Stimulated activated CD4-positive, alpha-beta T cell treated with anti-CD3 and anti-CD28 coated beads, Interleukin-4, amount 100 ng/mL, for 4 hours (primary cell): ENCODE measurements at places on chromosomes 1 and 21.

- no peak for DNase-seq
These were observed 151.4 kb downstream of the AMY1C start for GRCh38 chr1:103901072-103901471.

GRCh38 chr1:62269851-62270495, 49.3 kb downstream of the KANK4 start:
- no peak for DNase-seq

- DNase-seq = no peak
These were observed 19.7 kb downstream of the BTG2 start for GRCh38 chr1:203325026-203325417.

DNA sequence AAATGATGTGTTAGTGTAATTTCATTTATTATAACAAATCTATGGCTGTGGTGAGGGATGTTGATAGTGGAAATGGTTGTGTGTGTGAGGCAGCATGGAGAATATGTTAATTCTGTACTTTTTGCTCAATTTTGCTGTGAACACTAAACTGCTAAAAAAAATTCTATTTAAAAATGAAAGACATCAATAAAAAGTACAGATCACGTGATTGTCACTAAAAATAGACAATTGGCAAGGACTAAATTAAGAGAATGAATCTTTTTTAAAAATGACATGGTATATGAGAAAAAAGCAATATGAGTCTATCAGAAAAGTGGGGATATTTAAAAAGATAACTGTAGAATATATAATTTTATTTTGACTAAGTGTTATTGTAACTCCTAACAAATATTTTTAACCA, 15.7 kb upstream of the PIGK start:
- DNase-seq = no peak

GRCh38 chr1:55703726-55704363, 488.7 kb upstream of the USP24 start:
- no peak for DNase-seq

GRCh38 chr1:202056644-202057334, 46.4 kb downstream of the ELF3 start:
- DNase-seq = no peak

DNA sequence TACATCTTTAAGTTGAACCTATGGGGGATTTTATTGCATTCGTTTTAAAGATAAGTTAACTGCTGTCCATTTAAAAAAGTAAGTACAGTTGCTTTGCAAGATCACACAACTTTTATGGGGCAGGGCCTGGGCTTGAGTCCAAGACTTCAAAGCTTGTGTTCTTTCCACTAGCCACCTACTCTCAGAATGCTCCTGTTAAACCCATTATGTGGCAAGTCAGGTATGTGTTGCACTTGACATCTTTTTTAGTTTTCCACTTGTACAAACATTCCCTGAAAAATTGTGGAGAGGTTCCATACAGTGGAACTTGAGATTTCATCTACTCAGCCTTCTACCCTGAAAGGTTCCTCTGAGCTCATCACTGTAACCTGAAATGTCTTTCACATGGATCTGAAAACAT, 235.5 kb upstream of the SGIP1 start:
- DNase-seq = no peak

DNA sequence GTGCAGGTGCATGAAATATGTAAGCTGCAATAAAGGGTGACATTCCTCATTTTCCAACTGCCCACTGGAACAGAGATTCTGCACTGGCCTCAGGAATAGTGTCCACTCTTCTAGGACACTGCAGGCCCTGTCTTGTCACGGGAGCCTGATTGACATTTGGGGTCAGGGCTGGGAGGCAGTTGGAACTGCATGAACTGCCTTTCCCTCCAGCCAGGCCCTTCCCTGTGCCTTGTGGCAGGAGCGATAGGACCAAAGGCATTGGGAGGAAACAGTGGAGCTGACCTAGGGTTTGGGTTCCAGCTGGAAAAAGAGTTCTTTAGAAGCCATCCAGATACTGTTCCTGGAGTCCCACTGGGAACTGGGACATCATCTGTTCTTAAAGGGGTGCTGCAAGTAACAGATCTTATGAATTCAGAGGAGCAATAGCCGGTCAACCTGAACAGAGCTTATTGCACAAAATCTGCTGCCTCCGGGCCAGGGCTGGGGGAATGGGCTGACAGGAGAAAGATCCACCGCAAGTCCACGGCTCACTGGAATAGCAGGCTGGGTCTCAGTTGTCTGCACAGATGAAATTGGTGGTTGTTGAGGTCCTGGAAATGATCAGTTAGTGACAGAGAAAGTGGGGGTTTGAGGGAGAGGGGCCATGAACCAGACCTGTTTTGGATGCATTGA, 451.7 kb downstream of the CAMTA1 start:
- DNase-seq = no peak

GRCh38 chr1:240567066-240567465, 44.9 kb downstream of the GREM2 start:
- no peak for DNase-seq

GRCh38 chr1:228905701-228906101, 170.4 kb downstream of the RHOU start:
- DNase-seq = no peak

DNA sequence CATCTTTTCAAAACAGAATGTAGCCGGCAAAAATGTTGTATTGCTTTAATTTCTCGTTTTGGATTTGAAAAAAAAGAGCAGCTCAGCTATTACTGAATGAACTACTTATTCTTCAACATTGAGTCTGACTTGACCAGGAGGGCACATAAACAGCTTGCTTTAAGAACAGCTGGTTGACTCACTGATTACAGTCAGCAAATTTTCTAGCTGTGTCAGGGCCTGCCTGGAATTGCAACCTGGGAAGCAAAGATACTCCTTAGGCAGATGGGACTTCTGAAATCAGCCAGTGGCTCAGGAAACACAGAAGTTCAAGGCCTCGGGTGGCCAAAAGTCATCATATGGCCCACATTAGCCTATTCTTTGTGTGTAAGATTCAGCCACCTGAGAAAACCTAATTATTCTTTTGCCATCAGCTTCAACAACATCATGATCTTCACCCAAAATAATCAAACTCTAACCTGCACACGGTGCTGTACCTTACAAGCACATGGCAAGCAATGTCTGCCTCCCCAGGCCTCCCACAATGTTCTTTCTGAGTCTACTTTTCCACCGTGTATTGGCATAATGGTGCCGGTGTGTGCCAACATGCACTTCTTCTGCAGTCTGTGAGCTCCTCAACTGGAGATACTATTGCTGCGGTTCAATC, 307.2 kb downstream of the HHIPL2 start:
- DNase-seq = no peak
